ENCODE measurements at places on chromosomes 7 and 10. TPM values are rescaled to one million over a fixed set of nuclear protein-coding genes. Genes with fewer than 3 reads are reported as not detected.

The RNF32 gene
- 1.4 TPM for total RNA-seq

The ABCC2 gene
- total RNA-seq = 6.2 TPM

The SEMA3E gene
- 0.41 TPM for total RNA-seq

The ABCF2 gene
- 67.0 TPM for total RNA-seq

DNA sequence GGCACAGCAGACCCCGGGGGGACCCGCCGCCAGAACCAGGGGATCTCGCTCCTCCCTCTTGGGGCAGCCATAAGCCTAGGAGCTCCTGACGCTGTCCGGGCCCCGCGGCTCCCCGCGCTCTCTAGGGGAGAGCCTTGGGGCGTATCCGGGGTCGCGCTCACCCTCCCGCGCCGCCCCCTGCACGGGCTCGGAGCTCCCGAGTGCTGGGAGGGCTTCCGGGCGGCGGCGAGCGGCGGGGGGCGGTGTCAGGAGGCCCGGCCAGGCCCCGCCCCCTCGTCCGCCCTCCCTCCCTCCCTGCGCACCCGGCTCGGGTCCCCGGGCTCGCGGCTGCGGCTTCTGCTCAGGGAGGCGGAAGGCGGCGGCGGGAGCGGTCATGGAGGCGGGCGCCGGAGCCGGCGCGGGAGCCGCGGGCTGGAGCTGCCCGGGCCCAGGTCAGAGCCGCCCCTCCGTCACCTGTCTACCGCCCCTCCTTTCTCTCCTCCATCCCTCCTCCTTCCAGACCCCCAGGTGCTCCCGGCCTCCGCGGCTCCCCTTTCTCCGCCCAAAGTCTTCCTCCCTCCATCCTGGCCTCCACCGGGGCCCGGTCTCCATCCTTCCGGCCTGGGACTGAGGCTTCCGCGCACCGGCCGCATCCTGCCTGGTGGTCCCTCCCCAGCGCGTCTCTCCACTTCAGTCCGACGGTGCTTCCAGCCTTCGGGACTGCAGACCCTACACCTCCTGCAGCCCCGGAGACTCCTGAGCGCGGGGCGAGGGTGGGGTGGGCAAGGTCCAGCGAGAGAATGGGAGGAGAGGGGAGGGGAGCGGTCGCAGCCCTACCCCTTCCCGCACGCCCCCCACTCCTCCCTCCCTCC, at the start of gene CCDC136:
Gene CCDC136, plus strand, starts transcription at position 848 of the 851 bp plus-strand sequence. CDS start 444 bp downstream, outside the sequence.
- peaks cover 27% of the 10 kb centered on the region for H3K4me1 ChIP-seq
- peak within 1 kb of the TSS; percentile 85 for H3K4me3 ChIP-seq
- peaks cover 18% of the 10 kb centered on the region for H3K36me3 ChIP-seq
- peak; percentile 57 for DNase-seq
- no peak within 1 kb of the TSS for H3K27ac ChIP-seq
- peaks cover 13% of the 10 kb centered on the region for H3K27me3 ChIP-seq

DNA sequence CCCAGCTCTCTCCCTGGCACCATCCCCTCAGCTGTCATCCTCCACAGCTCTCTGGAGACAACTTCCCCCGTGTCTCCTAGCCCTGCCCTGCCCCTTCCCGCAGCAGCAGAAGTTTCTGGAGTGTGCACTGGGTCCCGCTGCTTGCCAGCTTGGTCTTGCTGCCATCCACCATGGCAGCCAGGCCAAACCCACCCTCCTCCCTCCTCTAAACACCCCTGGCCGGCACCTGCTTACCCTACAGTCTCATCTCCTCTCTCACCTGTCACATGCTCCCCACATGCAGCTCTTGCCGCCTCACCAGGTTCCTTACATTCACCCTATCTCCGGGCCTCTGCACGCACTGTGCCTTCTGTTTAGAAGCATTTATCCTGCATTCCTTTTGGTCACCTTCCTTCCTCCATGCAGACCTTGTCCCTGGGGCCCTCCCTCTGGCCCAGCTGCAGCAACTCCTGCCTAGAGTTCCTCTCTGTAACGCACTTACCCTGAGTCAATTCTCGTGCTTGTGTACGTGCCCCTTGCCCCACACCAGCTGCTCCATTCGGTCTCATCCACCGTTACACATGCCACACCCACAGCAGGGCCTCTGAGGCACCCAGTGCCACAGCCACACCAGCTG, 93.9 kb upstream of the RET start:
- peaks cover 11% of the 10 kb centered on the region for H3K4me1 ChIP-seq
- no peaks in the 10 kb centered on the region for H3K27me3 ChIP-seq
- no peaks in the 10 kb centered on the region for H3K36me3 ChIP-seq

GRCh38 chr10:116490028-116490662, 55.6 kb upstream of the PNLIP start:
- H3K27ac ChIP-seq = no peak overlapping the region
- DNase-seq = no peak
- H3K36me3 ChIP-seq = no peaks in the 10 kb centered on the region
- H3K4me3 ChIP-seq = no peak overlapping the region

DNA sequence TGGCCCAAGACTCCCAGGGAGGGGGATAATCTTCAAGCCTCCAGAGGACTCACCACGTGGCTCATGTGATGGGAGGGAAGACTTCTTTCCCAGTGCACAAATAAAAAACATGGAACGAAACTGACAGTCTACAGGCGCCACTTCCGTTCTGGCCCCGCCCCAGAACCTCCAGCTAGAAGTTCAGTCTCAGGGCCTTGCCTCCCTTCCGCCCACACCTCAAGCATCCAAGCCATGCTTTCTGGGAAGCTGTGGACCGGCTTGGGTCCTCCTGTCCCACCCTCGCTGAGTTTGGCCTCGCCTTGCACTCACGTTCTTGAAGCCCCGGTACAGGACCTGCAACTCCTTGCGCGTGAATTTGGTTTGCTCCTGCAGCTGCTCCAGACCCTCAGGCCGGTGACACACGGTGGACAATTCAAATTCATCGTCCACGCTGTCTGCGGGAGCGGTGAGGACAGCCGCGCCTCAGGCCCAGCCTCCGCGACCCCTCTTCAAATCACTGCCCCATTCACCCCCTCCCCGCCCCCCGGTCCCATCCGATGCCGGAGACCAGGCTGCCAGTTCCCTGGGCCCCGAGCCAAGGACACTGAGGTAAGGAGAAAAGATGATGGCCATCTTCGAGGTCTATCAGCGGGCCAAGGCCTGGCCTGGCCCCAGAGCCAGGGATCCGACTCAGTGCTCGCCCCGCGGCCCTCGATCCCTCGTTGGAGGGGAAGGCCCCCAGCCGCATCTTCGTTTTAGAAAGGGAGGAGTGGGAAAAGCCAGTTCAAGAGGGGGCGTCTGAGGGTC, 10.7 kb upstream of the OGA start:
- peaks cover 24% of the 10 kb centered on the region for H3K4me1 ChIP-seq
- peaks cover 8% of the 10 kb centered on the region for H3K36me3 ChIP-seq
- no peak overlapping the region for H3K27ac ChIP-seq
- DNase-seq = no peak
- H3K4me3 ChIP-seq = no peak overlapping the region

GRCh38 chr10:5949009-5949759, 28.2 kb downstream of the IL15RA start:
- peaks cover 5% of the 10 kb centered on the region for H3K4me1 ChIP-seq
- no peak overlapping the region for H3K4me3 ChIP-seq
- DNase-seq = peak; percentile 38

- no peak for DNase-seq
- H3K4me1 ChIP-seq = peaks cover 27% of the 10 kb centered on the region
- no peaks in the 10 kb centered on the region for H3K36me3 ChIP-seq
- H3K27me3 ChIP-seq = no peaks in the 10 kb centered on the region
- H3K27ac ChIP-seq = no peak overlapping the region
Observed at GRCh38 chr10:118922226-118922625, 107.3 kb upstream of the NANOS1 start.

Data from neural crest cell (in vitro differentiated cells).